ENCODE measurements at places on chromosomes 4 and X.

DNA sequence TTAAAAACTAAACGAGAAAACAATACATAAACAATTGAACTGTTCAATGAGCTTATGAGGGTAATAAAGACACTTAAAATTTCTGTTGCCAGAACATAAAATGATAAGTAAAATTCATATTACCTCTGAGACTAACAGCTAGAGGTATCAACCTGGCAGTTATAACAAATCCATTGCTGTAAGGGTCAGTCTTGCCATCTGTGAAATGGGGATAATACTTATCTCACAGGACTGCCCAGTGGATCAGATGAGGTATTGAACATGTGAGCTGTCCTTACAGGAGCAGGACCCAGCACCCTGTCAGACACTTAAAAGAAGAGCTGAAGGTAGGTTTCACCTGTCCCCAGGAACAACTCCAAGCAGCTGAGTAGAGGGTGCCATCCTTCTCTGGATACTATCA lies 2.5 kb downstream of the TCEAL3 start:
- no peak for DNase-seq

- DNase-seq: no peak
These were observed 52.2 kb downstream of the ADRA2C start for GRCh38 chr4:3818371-3818770.

GRCh38 chr4:73989031-73989430 lies 1.0 kb upstream of the PPBP start:
- DNase-seq: no peak

DNA sequence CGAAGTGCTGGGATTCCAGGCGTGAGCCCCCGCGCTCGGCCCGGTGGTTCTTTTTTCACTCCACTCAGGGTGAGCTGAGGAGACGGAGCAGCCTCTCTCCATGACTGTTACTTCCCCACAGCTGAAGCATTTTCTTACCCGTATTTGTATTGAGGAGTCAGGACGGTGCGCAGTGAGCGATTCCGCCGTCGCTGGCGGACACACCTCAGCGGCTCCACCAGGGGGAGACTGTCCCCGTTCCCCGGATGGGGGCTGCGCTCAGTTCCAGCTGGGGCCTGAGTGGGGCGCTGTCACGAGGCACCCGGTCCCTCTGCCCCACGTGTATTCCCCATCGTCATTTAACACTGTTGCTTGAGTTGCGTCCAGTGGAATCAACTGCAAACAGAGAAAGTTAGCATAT lies 844.0 kb upstream of the FRG1 start:
- DNase-seq: no peak

GRCh38 chrX:2176274-2176673 lies 324.5 kb downstream of the DHRSX start:
- DNase-seq: no peak

DNA sequence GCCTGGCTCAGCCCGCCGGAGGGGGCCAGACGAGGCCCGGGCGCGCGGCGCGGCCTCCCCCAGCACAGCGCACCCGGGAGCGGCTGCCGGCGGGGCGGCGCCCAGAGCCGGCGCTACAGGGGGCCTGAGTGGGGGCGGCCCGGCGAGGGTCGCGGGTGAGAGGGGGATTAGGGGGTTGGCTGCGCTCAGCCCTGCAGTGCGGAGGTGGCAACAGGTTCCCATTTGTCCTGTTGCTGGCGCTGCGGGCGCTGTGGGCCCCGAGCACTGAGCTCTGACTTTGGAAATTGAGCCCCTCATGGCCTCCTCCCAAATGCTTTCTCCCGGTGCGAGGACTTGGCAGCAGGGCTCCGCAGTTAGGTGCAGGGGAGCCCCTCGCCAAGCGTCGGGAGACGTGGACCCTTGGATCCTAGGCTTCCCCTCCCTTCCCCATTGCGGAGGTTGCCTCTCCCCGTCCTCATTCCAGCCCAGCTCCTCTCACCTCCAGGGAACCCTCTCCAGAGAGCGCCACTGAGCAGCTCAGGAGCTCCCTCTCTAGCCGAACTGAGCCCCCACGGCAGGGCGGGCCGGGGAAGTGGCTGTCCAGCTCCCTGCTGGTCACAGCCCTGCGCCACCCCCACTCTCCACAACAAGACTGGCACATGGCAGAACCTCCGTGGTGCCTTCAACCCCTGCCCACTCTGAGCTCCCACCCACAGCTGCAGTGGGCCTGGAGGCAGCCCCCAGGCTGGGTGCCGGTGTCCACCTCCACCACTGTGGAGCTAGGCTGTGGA lies 2.5 kb upstream of the DUSP9 start:
- no peak for DNase-seq
